Stimulated activated CD8-positive, alpha-beta memory T cell treated with anti-CD3 and anti-CD28 coated beads, Interleukin-4, amount 100 ng/mL, for 4 hours (primary cell): ENCODE measurements at places on chromosomes 5 and 9.

DNA sequence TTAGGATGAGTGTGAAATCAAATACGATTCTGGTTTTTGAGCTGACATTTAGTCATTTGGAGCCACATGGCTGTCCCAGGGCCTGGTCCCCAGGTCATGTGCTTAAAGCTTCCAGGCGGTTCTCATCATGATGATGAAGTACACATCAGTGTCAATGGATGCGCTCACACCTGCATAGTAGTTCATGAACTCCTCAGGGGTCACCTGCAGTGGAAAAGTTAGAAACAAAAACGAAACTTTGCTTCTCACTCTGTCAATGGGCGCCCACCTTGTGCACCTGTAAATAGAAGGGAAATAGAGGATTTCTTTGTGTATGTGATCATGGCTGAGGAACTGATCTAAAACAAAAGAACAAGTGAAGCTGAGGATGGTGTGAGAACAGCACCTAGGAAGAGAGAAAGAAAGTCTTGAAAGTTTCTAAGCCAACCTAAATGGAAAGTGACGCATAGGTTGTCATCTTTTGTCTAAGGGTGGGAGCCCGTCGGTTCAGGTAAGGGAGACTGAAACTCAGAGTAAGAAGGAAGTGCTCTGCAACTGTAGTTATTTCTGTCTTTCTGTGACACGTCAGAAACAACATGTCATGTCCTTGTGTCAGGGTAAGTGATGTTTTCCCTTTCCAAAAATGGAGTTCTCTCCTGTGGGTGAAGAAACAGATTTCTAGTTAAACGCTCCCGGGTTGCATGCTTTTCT lies 33.8 kb downstream of the CAPSL start:
- DNase-seq, result no peak

DNA sequence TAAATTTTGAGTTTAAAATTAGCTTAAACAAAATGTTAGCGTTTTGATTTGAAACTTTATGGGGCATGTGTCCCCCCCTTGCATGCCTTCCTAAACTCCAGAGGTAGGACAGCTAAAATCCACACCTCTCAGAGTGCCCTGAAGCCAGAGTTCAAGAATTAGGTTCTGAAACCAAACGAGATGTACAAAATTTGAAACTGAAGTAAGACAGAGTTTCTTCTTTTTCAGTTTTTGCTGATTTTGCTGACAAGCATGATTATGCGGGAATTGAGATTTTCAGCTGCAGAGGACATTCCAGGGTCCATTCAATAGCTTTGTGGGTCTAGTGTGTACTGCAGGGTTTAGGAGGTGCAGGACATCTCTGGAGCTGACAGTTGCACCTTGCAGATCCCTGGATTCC lies 17.1 kb upstream of the LOX start:
- DNase-seq, result no peak

DNA sequence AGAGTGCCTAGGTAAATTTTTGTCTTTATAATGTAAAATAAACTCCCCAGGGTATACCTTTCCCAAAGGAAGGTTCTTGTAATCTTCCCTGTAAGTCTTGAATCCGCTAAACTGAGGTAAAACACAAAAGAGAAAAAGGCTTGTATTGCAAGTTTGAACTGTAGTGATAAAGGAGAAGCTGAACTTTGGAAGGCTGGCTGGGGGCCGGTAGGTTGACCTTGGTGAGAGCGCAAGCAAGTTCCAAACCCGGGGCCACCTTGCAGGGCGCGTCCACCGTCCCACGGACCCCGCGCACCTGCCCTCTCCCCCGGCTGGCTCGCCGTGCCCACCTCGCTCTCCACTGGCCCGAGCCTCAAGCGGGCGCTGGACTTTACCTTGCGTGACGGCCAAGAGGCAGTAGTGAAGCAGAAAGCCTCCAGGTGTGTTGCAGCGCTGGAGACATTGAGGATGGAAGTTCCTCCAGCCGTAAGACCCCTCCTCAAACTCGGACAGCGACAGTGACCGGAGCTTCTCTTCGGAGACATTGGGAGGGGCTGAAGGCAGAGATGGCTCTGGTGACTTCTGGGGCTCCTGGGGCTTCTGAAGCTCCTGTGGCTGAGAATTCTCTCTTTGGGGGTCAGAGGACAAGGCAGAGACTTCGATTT lies 428 bp downstream of the SLCO4C1 start:
- DNase-seq, result no peak

DNA sequence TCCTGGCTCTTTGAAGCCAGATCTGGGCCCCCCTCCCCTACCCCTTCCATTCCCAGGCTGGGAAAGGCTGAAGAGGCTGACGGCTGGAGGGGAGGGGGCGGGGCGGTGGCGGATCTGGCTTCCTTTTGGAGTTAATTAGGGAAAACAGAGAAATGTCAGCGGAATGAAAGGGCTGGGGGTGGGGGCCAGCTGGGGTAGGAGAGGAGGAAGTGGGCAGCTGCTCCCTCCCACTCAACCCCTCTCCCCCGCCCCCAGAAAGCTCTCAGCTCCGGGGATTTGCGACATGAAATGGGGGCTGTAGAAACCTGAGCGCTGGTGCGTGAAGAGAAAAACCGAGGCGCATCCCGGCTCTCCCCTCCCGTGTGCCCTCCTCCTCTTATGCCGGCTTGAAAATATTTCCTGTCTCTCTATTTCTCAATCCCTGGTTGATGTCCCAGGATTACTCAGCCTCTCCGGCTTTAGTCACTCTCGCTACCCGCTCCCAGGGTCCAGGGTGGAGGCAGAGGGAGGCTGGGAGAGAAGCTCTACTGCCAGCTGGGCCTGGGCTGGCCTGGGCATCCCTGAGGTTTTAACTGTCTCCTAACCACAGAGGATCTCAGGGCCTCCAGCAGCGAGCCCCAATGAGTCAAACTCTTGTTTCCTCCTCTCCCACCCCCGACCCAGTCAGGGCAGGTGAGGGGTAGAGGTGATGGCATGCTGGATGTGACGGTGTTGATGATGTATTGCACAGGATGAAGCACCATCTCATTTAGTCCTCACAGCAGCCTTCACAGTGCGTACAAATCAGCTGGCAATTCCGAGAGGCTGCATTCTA lies 20.1 kb downstream of the PCDHGC5 start:
- DNase-seq, result no peak

- DNase-seq, result no peak
Observed at GRCh38 chr5:78779771-78780616, 131.4 kb upstream of the LHFPL2 start.

DNA sequence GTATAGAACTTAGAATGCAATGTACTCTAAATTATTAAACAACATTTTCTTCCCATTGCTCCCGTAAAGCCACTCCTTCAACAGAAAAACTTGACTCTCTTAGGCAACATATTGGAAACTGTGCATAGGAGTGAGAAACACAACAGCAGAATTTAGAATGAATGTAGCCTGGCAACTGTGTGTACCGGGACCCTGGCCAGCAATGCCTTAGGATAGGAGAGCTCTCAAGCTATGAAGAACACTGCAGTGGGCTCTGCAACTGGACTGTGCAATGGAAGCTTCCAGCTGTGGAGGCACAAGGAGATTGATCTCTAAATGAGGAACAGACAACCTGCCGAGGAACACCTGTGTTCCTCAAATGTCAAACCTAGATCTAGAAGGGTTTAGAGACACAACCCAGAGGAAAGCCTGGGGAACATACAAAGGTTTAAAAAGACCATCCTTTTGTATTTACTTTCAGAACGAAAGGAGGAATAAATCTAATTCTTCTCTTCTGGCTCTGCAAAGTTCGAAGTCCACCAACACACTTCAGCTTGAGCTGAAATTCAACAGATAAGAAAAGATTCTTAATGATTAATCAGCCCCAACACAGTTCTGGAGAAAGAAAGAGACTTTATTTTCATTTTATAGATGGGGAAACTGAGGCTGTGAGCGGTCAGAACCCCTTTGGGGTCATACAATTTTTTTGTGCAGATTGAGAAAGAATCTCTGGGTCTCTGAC lies 51.5 kb upstream of the ARL15 start:
- no peak for DNase-seq

GRCh38 chr9:68562461-68562860 lies 21.8 kb upstream of the TMEM252 start:
- no peak for DNase-seq
